ENCODE measurements at places on chromosomes 11 and 22.

DNA sequence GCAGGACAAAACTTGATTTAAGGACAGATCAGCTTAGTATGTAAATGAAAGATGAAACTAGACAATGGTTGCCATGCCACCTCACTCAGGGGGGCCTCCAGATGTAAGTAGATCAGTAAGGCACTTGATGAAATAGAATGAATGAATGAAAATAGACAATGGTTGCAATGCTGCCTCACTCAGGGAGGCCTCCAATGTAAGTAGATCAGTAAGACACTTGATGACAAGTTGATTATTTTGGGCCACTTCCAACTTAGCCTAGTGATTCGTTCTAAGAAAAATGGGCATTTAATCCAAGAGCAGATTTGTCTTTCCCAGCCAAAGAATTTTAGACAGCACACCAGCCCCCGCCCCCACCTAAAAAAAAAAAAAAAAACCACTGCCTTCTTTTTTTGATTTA is 19.2 kb upstream of the SLC5A12 start:
- DNase-seq = no peak

DNA sequence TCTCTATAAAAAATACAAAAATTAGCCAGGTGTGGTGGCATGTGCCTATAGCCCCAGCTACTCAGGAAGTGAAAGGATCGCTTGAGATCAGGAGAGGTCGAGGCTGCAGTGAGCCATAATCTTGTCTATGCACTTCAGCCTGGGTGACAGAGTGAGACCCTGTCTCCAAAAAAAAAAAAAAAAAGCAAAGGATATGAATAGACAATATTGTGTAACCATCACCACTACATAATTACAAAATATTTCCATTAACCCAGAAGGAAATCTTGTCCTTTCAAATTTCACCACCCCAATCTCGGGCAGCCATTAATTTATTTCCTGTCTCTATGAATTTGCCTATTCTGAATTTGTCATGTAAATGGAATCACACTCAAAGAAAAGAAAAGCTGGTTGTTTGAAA is 21.2 kb downstream of the RSF1 start:
- DNase-seq = no peak

DNA sequence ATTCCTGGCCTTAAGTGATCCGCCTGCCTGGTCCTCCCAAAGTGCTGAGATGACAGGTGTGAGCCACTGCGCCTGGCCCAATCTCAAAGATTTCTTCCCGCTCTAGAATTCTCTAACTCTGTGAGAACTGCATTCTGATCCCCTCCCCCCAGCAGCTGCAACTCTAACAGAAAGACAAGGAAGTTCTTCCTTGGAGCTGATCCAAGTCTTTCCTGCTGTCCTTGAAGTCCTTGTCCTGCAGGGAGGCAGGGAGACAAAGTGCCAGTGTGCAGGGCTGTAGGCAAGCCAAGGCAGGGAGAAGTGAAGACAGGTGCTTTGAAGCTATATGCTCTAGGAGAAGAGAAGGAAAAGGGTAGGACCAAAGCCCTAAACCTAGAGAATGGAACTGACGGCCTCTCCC is 9.5 kb upstream of the GGA1 start:
- DNase-seq = no peak

DNA sequence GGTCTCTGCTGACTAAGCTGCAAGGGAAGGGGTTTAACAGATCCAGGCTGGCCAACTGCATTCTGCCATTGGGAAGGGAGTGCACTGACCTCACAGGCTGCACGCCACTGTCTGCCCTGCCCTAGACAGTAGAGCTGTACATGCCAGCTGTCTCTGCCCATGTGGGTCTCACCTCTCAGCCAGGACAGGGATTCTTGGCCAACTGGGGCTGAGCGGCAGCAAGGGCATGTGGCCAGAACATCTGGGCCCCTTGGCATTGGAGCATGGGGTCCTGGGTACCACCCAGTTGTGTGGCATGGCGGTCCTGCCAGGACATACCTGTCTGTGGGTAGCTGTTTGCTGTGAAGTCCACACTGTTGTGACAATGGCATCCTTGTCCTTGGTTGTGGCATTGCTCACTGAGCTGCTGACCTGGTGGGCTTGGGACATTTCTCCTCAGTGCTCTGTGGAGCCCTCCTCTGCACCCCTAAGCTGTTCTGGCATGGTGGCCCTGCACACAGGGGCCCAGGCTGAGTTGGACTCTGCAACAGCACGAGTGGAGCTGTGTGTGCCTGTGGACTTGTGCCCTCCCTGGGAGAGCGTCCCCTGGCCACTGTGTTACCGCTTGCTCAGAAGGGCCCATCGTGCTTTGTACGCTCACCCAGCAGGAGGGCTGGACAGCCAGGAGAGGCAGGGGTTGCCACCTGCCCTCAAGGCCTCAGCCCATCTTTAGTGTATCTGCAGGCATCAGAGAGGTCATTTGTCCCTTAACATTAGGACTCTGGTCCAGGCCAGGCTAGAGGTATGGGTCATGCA is 46.7 kb downstream of the MED15 start:
- DNase-seq = no peak

DNA sequence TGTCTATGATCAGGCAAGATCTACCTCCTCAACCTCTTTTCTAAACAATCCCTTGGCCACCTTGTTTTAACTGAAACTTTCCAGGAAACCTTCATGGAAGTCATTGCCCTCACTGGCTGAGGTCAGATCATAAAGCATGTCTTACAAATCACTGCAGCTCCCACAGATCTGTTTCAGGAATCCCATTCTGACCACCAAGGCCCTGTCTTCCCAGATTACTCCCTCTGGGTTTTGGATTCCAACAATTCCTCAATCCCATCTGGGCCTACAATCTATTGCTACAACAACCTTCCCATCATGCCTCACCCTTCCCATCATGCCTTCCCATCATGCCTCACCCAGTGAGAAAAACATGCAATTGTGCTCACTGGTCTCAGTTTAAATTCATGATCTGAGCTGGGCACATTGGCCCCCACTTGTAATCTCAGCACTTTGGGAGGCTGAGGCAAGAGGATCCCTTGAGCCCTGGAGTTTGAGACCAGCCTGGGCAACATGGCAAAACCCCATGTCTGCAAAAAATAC is 15.9 kb downstream of the ADAMTS15 start:
- no peak for DNase-seq

DNA sequence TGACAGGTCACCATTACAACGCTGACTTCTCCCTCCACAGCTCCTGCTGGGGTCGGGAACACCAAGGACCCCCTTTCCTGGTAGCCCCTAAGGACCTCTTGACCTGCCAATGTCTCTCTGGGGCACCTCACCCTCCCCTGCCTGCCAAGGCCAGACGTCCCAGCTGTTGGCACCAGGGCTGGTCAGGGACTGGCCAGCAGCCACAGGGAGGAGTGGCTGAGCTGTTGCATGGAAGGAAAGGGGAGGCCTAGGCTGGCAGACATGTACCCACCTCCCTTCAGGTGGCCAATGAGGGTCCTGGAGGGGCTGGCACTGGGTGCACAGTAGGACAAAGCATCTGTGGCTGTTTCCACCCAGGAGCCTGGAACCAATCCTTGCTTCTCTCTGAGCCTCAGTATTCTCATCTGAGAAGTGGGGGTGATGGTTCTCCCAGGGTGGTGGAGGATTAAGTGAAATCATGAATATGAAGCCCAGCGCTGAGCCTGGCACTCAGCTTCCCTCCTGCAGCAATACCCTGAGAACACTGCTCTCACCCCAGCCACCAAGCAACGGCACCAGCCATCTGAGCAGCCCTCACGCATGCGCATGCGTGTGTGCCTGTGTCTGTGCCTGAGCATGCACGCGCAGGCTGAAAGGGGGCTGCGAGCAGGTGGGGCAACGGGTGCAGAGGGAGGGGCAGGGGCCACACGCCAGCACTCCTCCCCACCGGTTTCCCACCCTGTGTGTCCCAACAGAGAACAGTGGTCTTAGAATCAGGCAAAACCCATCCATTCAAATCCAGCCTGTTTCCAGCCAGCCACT is 5.9 kb downstream of the KCNJ4 start:
- DNase-seq = no peak

GRCh38 chr22:46052801-46053562 is 76.0 kb upstream of the WNT7B start:
- no peak for DNase-seq

DNA sequence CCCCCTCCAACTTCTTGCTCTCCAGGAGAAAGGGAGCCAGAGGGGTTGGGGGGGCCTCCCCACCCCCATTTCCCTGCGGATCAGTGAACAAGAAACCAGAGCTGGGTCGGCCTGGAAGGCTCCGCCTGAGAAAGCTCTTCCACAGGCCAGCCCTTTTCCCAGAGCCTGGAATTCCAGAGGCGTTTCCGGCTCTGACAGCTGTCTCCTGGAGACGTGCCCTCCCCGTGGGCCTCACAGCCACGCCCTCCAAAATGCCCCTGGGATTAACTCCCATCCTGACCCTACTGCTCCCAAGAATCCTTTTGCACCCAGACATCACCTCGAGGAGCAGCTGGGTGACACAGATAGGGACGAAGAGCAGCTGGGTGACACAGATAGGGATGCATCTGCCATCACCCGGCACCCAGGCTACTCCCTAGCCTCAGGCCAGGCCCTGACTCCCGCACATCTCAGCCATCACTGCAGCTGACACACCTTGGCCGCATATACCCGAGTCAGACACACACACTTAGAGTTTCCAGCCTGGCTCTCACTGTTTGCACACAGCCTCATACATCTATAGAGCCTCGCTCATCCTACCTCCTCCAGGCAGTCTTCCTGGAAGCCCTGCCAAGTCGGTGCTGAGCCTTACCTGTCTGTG is 7.6 kb upstream of the CDC42EP1 start:
- no peak for DNase-seq

All from stimulated activated CD4-positive, alpha-beta T cell treated with anti-CD3 and anti-CD28 coated beads, Interleukin-15, amount 100 ng/mL, for 1 hour (primary cell).